ENCODE measurements at places on chromosomes 7 and 10.

- no peak for DNase-seq
Measured at GRCh38 chr10:69451784-69452251, 553 bp downstream of the TSPAN15 start.

- DNase-seq: peak; percentile 2
Measured at GRCh38 chr7:143042159-143042789, 9.9 kb upstream of the OR6V1 start.

- no peak for DNase-seq
Measured at GRCh38 chr7:44590910-44591309, 8.9 kb upstream of the TMED4 start.

- DNase-seq: no peak
Measured at GRCh38 chr10:4338768-4339167, 487.2 kb upstream of the AKR1E2 start.

DNA sequence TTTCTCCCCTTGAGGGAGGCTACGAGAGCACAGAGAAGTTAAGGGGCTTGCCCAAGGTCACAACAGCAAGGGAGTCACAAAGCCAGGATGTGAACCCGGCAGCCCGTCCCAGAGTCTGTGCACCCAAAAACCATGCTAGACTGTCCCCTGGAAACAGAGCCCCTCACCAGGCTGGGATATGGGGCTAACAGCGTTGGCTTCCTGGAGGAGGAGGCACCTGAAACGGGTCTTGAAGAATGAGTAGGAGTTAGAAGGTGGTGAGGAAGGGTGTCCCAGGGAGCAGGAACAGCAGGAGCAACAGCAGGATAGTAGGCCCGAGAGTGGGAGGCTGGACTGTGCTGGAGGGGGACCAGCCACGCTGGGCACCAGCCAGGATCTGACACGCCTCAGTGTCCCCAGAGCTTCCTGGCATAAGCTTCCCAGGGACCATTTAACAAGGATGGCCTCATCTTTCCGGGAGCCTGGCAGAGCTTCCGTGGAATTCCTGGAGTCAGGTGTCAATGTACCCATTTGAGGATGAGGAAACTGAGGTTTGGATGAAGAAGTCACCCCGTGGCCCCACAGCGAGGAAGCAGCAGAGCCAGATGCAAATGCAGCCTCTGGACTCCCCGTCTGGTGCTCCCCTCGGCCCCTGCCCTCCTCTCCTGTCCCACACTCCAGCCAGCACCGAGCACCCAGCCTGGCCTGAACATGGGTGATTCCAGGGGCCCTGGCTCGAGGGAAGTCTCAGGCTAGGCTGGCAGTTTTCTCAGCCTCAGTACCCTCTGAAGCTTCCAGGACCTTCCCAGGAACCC lies 3.3 kb upstream of the GRIFIN start:
- DNase-seq: no peak

GRCh38 chr7:123727071-123727837 lies 21.5 kb downstream of the WASL start:
- DNase-seq: peak; percentile 91

DNA sequence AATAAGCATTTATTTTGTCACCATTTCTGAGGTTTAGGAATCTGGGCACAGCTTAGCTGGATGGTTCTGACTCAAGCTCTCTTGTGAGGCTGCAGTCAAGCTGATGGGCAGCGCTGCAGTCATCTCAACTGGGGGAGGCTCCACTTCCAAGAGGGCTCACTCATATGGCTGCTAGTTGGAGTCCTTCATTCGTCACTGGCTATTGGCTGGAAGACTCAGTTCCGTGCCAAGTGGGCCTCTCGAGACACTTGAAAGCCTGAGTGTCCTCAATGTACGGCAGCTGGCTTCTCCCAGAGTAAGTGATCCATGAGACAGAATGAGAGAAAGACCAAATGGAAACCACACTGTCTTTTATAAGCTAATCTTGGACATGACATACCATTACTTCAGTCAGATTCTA lies 21.6 kb upstream of the COL13A1 start:
- DNase-seq: no peak

All from EL (cell line).